ENCODE measurements at places on chromosomes 1 and 21.

GRCh38 chr1:42424201-42424600 is 31.6 kb downstream of the ZMYND12 start:
- DNase-seq = no peak

GRCh38 chr1:18440385-18441226 is 40.1 kb upstream of the KLHDC7A start:
- DNase-seq = no peak

DNA sequence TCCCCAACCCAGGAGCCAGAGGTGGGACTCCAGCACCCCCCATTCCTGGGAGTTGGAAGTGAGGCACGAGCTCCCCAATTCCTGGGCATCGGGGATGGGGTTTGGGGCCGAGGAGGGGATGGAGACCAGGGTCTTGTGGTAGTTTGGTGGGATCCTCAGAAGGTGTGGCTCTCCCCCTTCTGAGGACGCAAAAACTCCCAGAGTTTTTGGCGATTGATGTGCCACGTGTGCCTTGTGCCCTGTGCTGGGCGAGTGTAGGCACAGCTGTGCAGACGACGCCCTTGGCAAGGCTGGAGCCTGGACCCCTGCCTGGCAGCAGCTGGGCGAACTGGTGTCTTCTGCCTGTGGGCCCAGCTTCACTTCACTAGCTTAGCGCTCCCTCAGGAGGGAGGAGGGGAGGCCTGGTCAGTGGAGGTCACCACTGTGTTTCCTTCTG is 2.6 kb downstream of the GUK1 start:
- DNase-seq = no peak

GRCh38 chr1:41559331-41559730 is 74.8 kb upstream of the EDN2 start:
- no peak for DNase-seq

- no peak for DNase-seq
Measured at GRCh38 chr1:8219530-8219929, 98.4 kb upstream of the SLC45A1 start.

GRCh38 chr1:33925586-33925985 is 61.7 kb downstream of the HMGB4 start:
- DNase-seq = no peak

- DNase-seq = peak; percentile 38
Measured at GRCh38 chr1:156664046-156664766, 13.0 kb downstream of the NES start.

DNA sequence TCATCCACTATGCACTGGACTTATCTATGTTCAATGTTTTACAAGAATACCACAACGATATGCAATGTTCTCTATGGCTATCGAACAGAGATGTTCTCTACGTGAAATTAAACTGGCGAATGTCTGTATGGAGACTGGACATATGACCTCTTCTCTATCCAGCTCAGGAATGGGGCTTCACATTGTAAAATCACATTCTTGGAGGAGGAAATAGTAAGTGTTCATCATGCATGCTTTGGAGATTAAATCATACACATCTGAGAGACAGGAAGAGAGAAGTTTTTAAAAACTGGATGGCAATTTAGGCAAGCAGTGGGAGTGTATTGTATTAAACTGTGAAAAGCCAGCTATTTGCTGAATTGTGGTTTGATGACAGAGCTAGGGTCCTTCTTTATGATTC is 47.9 kb upstream of the RGL1 start:
- no peak for DNase-seq

GRCh38 chr1:222627232-222627631 is 9.3 kb downstream of the MIA3 start:
- no peak for DNase-seq

DNA sequence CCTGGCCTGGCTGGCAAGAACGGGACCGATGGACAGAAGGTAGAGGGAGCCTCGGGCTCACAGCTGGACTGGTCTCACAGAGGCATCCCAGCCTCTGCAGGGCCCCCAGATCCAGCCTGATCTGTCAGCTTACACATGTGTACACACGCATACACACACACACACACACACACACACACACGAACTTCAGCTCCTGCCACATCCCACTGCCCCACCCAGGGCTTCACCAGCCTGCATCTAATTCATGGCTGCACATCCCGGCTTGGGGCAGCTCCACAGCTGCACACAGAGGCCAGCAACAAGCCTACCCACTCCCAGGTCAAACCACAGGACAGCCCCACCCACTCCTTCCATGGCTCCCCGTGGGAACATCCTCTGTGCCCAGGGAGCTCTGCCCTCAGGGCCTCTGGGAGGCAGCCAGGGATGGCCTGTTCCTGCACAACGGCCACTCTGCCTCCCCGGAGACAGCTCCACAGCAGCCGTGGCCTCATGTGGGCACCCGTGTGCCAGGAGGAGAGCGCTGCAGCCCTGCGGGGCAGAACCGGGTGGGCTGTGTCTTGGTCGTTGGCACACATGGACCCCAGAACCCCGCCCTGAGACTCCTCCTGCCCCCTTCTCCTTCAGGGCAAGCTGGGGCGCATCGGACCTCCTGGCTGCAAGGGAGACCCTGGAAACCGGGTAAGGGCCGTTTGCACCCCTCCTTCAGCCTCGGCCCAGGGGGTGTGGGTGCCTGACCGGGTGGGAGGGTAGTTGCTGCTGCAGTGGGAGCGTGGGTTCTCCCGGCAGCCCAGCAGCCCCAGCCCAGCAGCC is 19.1 kb downstream of the COL6A2 start:
- DNase-seq = no peak

DNA sequence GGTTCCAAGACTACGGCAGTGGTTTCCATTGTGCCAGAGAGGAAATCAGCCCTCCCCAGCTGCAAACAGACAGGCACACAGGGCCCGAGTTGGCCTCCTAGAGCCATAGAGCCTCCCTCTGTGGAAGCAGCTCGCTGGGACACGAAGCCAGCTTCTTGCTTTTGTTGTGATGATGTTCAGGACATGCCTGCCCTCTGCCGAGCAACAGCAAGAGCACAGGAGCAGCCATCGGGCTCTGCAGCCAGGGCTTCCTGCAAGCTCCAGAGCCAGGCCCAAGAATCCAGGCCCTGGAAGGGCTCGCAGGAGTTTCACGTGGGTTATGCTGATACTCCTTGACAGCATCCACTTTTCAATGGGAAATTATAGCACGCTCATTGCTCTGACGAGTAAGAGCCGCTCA is 18.5 kb downstream of the NPHP4 start:
- DNase-seq = no peak

- DNase-seq = peak; percentile 17
Measured at GRCh38 chr1:220810179-220810653, 23.5 kb downstream of the MTARC1 start.

DNA sequence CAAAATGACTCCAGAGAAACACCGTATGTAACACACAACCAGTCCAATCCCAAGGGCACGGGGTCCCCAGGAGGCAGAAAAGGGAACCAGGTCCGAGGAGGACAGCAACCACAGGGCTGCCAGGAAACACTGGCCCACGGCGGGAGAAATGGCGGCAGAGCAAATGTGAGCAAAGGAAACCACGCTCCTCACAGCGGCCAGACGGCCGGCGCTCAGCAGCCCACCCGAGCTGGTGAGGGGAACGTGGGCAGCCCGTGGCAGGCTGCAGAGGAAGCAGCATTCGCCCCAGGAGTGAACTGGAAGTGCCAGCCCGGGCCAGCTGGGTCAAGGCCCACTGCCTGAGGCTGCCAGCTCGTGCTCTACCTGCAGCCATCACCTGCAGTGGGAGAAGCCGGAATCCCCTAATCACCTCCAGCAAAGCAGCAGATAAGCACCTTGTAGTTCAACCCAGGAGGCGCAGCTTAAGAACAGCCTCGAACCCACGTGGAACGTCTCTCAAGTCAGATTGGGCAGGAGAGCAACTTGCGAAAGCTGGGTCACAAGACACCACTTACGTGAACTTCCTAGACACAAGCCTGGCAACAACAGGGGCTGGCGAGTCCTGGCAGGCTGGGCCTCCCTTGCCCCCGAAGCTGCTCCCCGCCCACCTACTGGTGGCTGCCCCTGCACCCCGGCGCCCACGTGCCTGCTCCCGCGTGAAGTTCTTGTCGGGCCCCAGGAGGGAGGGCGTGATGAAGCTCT is 6.7 kb downstream of the SLC19A1 start:
- DNase-seq = no peak

DNA sequence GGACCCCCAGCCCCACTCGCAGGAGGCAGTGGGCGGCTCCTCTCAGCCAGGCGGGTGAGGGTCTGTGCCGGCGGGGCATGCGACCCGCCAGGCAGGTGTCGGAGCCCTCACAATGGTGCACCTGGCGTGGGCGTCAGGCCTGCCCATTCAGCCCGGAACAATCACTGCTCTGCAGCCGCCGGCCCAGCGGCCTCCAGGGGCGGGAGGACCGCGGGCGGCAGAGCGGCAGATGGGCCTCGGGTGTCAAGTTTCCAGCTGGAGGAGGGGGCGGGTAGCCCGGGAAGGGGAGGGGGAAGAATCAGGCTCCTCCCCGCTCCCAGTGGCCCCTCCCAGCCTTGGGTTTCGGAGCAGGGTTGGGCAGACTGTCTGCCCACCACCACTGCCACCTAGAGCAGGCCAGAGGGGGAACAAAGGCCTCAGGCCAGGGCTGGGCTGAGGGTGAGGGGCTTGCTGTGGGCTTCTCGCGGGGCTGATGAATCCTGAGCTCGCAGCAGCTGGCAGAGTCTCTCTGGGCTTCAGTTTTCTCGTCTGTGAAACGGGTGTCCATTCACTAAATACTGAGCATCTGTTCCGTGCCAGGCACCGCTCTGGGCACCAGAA is 39.5 kb upstream of the CASZ1 start:
- peak; percentile 99 for DNase-seq

DNA sequence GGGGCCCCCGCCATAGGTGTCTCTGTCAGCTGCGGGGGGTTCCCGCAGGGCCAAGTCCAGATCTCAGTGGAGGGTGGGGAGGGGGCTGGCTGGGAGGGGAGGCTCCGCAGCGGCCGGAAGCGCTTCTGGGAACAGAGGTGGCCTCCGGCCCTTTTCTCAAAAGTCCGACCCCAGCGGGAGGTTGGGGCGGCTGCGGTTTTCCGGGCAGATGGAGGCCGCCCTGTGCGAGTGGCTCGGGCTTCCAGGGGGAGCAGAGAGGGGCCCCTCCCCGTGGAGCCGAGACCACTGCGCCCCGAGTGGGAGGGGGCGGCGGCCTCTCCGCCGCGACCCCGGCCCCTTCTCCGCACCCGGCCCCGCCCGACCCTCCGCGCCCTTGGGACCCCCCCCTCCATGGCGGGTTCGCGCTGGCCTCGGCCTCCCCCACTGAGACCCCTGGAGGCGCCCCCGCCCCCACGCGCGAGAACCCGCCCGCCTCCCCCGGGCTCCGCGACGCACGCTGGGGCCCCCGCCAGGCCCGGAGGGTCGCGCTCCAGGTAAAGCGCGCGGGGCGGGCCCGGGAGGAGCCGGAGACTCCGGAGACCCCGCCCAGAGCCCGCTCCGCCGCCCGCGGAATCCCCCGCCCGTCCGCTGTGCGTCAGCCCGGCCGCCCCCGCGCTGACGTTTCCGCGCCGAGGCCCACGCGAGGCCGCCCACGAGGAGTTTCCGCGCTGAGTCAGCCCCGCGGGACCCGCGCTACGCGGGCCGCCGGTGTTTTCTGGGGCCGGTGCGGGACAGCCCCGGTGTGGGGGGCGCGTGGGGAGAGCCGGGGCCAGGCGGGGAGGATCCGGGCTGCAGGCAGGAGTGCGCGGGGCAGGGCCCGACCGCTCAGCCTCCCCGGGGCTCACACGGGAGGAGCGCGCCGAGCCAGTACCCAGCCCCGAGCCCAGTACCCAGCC is 5.2 kb downstream of the TNFRSF18 start:
- peak; percentile 55 for DNase-seq

GRCh38 chr1:157403203-157403602 is 149.1 kb downstream of the FCRL5 start:
- peak; percentile 55 for DNase-seq

- DNase-seq = no peak
Measured at GRCh38 chr1:1591452-1591851, 8.5 kb downstream of the FNDC10 start.

DNA sequence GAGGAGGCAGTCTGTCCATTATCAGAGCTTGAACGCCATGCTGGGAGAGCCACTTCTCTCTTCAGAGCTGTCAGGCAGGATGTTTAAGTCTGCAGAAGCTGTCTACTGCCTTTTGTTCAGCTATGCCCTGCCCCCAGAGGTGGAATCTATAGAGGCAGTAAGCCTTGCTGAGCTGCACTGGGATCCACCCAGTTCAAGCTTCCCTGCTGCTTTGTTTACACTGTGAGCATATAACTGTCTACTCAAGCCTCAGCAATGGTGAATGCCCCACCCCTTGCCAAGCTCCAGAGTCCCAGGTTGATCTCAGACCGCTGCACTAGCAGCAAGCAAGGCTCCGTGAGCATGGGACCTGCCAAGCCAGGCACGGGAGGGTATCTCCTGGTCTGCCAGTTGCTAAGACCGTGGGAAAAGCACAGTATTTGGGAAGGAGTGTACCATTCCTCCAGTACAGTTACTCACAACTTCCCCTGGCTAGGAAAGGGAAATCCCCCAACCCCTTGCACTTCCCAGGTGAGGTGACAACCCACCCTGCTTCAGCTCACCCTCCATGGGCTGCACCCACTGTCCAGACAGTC is 32.5 kb downstream of the RGS13 start:
- peak; percentile 14 for DNase-seq

DNA sequence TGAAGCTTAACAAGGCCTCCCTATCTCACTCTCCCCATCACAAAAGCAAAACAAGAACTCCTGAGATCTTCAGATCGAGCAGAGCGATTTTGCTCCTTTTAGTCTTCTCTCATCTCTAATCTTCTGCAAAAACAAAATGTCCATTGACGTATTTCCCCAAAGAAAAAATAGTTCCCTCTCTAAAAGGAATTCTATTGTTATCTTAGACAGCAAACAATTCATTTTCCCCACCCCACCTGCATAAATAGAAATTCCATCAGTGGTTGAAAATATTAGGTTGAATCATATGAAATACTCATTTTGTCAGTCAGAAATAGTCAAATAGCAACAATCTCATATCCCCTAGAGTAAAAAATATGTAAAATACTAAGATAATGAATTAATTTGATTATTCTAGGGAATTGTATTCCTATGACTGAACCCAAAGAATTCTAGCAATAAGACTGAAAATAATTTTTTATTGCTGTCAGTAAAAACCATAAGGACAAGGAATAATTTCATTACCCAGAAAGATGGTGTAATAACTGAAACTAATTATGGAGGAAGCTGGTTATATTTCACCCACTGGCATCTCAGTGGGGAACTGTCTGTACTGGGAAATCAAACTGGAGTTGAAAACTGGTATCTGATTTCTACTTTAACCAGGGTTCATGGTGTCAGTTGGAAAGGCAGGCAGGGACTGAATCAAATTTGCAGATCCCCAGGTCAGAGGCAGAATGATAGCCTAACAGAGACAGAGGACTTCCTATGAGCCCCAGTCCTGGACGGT is 51.3 kb downstream of the RHOU start:
- no peak for DNase-seq

- no peak for DNase-seq
Measured at GRCh38 chr21:34730756-34731445, 62.1 kb downstream of the CLIC6 start.

GRCh38 chr1:231185391-231185790 is 23.5 kb downstream of the TRIM67 start:
- DNase-seq = no peak

All from NCI-H510A (cell line).